Endothelial cell of umbilical vein (primary cell): ENCODE measurements at places on chromosomes 7 and 10. TPM values are rescaled to one million over a fixed set of nuclear protein-coding genes. Genes with fewer than 3 reads are reported as not detected.
A peak's percentile ranks its signal among the peaks of the same experiment; 100 is the strongest.

- H3K4me3 ChIP-seq: no peak overlapping the region
- no peaks in the 10 kb centered on the region for H3K36me3 ChIP-seq
- no peaks in the 10 kb centered on the region for H3K27me3 ChIP-seq
- H3K27ac ChIP-seq: no peak overlapping the region
- H3K4me1 ChIP-seq: no peaks in the 10 kb centered on the region
Measured at GRCh38 chr7:69732203-69732602, 133.9 kb downstream of the AUTS2 start.

- peak overlapping the region; percentile 83 for H3K4me3 ChIP-seq
- H3K4me1 ChIP-seq: peaks cover 72% of the 10 kb centered on the region
- no peaks in the 10 kb centered on the region for H3K27me3 ChIP-seq
- H3K27ac ChIP-seq: peak overlapping the region; percentile 94
- DNase-seq: peak; percentile 97
Measured at GRCh38 chr10:127990846-127991542, 84.1 kb downstream of the PTPRE start.

DNA sequence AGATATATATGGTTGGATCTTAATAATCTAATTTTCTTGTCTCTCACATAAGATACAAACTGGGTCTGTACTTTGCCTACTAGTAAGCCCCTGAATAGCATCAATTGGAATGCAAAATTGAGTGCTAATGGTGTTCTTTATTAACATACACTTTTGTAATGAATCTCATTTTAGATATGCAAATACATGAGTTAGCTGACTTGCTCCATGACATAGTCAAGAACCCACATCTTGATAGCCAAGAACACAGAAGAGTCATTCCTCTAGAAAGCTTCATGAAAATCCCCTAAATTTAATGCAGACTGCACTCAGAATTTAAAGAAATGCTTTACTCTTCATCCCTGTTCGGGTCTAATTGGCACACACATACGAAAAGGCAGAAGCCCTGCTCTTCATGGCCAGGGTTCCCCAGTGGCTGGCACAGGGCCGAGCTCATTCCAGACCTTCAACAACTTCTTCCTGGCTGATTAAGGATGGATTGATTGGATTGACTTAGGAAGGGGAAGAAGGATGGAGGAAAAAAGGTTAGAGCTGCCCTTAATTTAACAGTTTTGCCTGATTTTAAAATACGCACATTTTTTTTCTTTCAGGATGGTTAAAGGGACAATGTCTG, 431.1 kb upstream of the KLF6 start:
- H3K4me3 ChIP-seq: no peak overlapping the region
- H3K4me1 ChIP-seq: peaks cover 7% of the 10 kb centered on the region
- H3K36me3 ChIP-seq: no peaks in the 10 kb centered on the region
- no peak overlapping the region for H3K27ac ChIP-seq

DNA sequence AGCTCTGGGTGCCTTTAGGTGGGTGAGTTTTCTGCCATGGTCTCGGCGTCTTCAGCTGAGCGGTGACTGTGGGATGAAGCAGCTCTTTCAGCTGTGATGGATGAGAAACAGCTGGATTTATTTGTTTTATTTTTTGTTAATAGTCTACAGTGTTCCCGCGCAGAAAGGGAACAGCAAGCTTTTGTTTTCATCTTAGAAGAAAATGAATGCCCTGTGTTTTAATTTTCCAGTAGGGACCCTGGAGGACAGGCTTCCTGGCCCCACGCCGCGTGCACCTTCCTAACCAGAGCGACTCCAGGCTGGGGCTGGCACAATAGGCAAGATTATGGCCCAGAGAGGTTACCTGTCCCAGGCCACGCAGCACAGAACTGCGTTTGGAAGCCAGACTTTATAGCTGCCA, 57.6 kb downstream of the GTF2IRD1 start:
- H3K4me3 ChIP-seq: no peak overlapping the region
- H3K27me3 ChIP-seq: no peaks in the 10 kb centered on the region
- no peak for DNase-seq
- H3K4me1 ChIP-seq: no peaks in the 10 kb centered on the region

GRCh38 chr7:84913731-84914130, 273.1 kb downstream of the SEMA3D start:
- H3K27me3 ChIP-seq: no peaks in the 10 kb centered on the region
- no peaks in the 10 kb centered on the region for H3K4me1 ChIP-seq
- no peak for DNase-seq
- H3K27ac ChIP-seq: no peak overlapping the region

- peaks cover 23% of the 10 kb centered on the region for H3K36me3 ChIP-seq
- H3K4me3 ChIP-seq: no peak overlapping the region
- no peaks in the 10 kb centered on the region for H3K27me3 ChIP-seq
Measured at GRCh38 chr7:33100770-33101169, 8.4 kb downstream of the RP9 start.

CYP2C9 gene
- not detected in 2 replicates for total RNA-seq

UTF1 gene
- not detected in 2 replicates for total RNA-seq

PDE1C gene
- 2.9 and 3.1 TPM in 2 replicates for total RNA-seq
